Lung microvascular endothelial cell (primary cell): ENCODE measurements at places on chromosomes 7 and 10.

DNA sequence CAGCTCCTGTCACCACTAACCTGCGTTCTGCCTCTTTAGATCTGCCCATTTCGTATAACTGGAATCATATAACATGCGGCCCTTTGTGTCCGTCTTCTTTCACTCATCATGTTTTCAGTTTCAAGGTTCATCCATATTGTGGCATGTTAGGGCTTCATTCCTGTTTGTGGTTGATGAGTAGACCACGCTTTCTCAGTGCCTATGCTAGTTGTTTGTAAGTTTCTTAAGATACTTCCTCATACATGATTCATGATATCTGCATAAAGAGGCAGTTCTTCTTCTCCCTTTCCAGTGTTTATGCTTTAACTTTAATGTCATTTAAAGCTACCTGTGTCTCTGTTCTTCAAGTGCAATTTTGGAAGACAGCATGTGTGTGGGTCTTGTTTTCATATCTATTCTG is 79.5 kb upstream of the FAM20C start:
- DNase-seq = no peak

- no peak for DNase-seq
These were observed 19.7 kb downstream of the PLXDC2 start for GRCh38 chr10:19835952-19836351.

- no peak for DNase-seq
These were observed 1.2 kb upstream of the BLNK start for GRCh38 chr10:96272316-96273280.

GRCh38 chr7:148868378-148868674 is 15.8 kb downstream of the EZH2 start:
- DNase-seq = no peak

- no peak for DNase-seq
These were observed 61.8 kb upstream of the NRP1 start for GRCh38 chr10:33396279-33396678.

DNA sequence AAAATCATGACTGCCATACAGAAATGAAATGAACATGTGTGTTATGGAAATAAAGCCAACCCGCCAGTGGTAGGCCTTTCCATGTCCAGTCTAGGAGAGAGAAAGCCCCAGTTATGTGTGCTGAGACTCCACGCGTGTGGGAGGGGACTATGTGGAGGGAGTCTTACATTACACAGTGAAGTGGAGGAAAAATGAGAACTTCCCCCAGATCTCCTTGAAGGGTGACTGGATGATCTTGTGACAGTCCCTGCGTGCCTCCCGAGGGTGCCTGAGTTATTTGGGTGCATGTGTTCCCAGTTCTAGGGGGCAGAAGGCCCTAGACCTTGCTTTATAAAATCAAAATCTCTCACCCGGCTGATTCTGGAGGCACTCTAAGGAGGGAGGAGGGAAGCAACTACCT is 24.2 kb downstream of the UPP1 start:
- DNase-seq = no peak

DNA sequence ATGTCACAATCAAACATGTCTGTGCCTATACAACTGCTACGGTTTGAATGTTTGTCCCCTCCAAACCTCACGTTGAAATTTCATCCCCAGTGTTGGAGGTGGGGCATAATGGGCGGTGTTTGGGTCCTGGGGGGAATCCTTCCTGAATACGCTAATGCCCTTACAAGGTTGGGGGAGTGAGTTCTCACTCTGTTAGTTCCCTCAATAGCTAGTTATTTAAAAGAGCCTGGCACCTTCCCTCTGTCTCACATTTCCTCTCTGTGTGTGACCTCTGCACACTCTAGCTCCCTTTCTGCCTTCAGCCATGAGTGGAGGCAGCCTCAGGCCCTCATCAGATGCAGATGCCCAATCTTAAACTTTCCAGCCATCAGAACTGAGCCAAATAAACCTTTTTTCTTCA is 129.5 kb downstream of the GRM8 start:
- DNase-seq = no peak

- DNase-seq = no peak
These were observed 169.2 kb downstream of the ZNF438 start for GRCh38 chr10:30862486-30862885.

DNA sequence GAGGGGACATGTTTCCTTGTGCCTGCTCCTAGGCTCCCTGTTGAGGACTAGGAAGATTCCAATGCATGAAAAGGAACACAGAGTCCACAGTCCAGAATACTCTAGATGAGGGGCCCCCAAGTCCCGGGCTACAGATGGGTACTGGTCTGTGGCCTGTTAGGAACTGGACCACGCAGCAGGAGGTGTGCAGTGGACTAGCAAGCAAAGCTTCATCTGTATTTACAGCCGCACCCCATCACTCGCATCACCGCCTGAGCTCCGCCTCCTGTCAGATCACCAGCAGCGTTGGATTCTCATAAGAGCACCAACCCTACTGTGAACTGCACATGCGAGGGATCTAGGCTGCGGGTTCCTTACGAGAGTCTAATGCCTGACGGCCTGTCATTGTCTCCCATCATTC is 233.0 kb upstream of the MKLN1 start:
- DNase-seq = no peak

- DNase-seq = no peak
These were observed 91.6 kb upstream of the IKZF1 start for GRCh38 chr7:50212666-50213621.

- DNase-seq = no peak
These were observed 94.2 kb upstream of the GPR26 start for GRCh38 chr10:123571978-123572377.
